ENCODE measurements at places on chromosomes 4 and X.

DNA sequence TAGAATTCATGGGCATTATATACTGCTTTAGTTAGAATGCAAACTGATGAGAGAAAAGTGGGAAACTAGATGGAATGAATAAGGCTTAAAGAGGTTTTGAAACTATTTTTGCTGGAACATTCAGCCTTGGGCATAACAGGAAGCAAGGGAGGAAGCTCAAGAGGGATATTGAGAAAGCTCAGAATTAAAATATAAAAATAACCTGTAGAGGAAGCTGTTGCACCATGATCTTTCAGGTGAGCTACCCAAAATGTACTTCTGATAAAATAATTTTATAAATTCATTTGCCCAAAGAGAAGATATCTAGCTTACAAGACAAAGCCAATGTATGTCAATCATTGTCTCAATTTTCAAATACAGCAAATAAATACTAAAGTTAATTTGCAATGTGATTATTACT, 11.3 kb downstream of the GC start:
- no peak for DNase-seq

- peak; percentile 63 for DNase-seq
These were observed 28.5 kb downstream of the PJA1 start for GRCh38 chrX:69136546-69137331.

- no peak for DNase-seq
These were observed 404.8 kb downstream of the KLHL13 start for GRCh38 chrX:117711782-117712181.

DNA sequence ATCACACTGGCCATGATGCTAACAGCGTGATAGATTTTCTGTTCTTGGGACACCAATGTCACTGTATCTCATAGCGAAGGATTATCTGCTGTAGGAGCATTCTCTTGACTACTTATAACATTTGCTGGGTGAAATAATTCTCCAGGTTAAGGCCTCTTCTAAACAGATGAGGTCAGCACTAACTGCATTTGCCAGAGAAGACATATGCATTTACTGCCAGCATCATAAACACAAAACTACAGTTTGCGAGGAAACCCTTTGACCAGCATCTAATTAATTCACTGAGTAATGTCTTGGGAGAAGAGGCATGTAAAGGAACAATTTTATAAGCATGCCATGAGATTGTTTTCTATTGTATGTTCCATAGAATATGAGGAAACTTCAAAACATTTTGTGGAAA, 13.9 kb downstream of the TBC1D1 start:
- DNase-seq: no peak

DNA sequence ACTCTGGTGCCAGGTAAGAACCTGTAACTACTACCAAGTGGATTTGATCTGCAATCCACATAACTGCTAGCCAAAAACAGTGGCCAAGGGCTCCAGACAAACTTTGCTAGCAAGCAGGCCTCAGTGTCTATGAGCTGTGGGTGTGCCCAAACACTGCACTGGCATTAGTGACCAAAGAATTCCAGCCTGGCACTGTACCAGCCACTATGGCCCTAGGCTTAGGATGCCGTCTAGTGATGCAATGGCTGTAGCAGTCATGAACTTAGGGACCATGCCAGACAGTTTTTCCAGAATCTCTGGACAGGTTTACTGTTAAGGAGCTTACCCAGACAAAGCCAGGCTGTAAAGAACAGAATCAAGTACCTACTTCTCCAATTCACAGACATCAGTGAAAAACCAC, 33.7 kb upstream of the PRR27 start:
- no peak for DNase-seq

GRCh38 chrX:148567779-148568178, 67.4 kb downstream of the AFF2 start:
- no peak for DNase-seq

DNA sequence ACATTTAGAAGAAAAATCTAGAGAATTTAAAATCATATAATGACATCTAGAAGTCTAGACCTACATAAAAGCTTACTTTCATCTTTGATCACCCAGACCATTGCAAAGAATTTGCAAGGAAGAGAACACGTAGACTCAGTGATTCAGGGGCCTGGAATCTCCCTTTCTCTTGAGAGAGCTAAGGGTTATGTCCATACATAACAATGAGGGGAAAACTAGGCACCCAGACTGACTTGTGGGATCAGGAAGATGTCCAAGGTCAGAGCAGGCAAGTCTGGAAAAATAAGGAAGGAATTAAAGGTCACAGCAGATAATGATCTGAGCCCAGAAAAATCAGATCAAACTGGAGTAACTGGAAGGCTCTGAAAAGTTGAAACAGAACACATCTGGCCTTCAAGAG, 198.4 kb upstream of the SFRP2 start:
- no peak for DNase-seq

DNA sequence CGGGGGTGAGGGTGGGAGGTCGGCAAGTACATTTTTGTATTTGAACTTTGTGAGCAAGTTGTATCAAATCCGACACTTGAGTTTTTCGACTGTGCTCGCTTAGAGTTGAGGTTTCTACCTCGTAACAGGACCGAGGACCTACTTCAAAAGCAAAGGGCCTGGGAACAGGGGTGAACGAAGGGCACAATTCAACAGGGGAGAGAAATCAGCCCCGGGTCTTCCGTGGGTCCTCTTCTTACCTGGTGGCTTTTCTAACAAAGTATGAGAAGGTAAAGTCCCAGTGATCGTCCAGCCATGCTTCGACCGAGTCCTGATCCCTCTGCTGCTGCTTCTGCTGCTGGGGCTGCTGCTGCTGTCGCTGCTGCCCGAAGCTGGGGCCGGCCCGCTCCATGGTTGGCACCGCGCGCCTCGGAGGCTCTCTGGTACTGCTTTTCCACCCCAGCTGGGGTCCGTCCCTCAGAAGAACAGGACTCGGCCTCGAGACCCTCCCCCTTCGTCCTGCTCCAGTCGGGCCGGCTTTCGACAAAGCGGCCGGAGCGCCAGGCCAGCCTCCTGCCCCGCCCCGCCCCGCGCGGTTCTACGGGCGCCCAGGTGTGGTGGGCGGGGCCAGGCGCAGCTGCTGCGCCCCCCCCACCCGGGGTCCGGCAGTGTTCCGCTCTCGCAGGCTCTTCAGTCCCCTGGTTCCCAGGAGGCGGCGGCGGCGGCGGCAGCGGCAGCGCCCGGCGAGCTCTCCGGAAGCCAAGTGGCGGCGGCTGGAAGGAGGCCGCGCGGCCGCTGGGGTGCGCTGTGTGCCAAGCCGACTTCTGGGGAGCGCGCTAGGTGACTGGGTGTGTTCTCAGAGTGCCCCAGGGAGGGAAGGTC, at the start of gene PDE5A:
Gene PDE5A (minus strand): TSS at position 524 of the 861 bp plus-strand sequence. CDS start 133 bp downstream, at position 391.
- peak; percentile 8 for DNase-seq

- DNase-seq: no peak
These were observed 6.5 kb downstream of the DOK7 start for GRCh38 chr4:3469386-3470243.

Data from NCI-H2227 treated with DMSO at 0.1 percent for 48 hours (cell line).